Stimulated activated CD4-positive, alpha-beta T cell treated with anti-CD3 and anti-CD28 coated beads, Interleukin-12 subunit alpha, Interleukin-12 subunit beta, amount 100 ng/mL, for 4 hours (primary cell): ENCODE measurements at places on chromosomes 12 and 14.

GRCh38 chr12:14057895-14058294 is 76.5 kb upstream of the GRIN2B start:
- DNase-seq, result no peak

GRCh38 chr14:31360919-31361662 is 59.3 kb downstream of the HEATR5A start:
- DNase-seq, result no peak

- DNase-seq, result no peak
These were observed 408.5 kb downstream of the ZFP36L1 start for GRCh38 chr14:68384335-68384734.

DNA sequence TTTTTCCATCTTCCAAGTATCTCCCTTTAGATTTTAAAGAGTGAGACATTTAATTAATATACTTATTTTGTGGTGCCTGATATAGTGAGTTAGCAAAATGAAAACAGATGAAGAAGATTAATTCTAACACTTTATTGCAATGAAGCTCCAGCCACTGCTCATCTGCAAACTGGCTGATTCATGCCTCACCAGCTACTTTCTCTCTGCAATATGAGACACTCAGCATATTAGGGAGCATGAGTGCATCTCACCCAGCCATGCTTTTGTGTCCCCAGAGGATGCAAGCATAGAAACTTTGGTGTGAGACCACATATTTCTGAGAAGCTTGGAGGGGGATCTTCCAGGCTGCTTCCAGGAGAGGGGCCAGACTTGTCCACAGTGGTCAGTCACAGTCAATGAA is 148.6 kb downstream of the BMP4 start:
- no peak for DNase-seq

DNA sequence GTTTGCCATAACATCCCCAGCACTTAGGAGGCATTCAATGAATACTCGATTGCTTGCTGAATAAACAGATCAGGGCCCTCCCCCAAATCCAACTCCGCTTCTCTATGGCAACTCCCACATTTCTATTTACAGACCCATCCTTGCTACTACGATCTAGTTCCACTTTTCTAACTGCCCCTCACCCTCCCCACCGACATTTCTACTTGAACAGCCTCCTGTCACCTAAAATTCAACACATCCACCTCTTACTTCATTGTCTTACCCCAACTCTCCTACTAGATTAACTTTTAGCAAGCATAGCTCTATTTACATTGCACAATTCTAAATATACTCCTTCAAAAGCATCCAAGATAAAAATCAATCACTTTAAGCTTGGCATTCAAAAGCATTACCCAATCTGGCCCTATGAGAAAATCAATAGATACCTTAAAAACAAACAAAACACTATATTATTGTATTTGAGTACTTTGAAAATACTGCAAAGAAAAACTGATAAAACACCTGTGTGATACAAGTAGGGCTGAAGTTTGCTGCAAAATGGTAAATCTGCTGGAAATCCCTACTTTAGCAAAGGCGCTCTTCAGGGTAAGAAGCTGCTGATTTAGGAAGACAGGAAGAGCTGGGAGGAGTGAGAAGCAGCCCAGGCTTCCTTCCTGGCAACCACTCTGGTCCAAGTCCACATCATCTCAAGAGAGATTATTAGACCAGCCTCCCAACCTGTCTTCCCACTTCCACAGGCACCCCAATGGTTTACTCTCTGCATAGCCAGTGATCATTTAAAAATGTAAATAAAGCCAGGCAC is 96.4 kb downstream of the HECTD4 start:
- no peak for DNase-seq

DNA sequence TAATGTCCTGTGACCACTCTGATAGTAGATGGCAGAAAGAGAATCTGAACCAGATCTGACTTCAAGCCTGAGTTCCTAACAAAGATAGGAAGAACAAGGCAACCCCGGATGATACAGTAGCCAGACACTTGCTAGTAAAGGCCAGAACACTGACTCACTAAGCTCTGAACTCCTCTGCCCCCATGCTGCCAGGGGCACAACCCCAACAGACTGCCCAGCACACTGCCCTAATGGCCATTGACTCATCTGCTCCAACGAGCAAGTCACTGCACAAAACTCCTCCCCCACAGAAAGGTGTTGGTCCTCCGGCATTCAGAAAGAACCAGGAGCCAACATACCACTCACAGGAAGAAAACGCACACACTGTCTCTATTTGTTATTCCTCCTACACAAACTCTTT is 179.6 kb upstream of the NUDT4 start:
- DNase-seq, result no peak

- DNase-seq, result no peak
These were observed 264.2 kb downstream of the TMEM132C start for GRCh38 chr12:128531170-128531569.

DNA sequence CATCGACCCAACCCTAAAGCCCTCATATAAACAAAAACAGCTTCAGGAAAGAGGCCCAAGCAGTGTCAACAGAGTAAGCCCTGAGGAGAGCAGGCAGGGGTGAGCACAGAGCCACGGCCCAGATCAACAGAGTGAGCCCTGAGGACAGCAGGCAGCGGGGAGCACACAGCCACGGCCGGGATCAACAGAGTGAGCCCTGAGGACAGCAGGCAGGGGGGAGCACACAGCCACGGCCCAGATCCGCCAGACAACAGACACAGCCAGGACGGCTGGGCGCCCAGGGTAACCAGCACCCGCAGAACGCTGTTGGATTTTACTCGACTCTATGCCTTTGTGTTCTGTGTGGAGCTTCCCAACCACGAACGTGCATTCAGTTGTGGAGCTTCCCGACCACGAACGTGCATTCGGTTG is 15.0 kb downstream of the CCDC85C start:
- DNase-seq, result no peak

- no peak for DNase-seq
These were observed 42.1 kb upstream of the FZD10 start for GRCh38 chr12:130120012-130120805.

DNA sequence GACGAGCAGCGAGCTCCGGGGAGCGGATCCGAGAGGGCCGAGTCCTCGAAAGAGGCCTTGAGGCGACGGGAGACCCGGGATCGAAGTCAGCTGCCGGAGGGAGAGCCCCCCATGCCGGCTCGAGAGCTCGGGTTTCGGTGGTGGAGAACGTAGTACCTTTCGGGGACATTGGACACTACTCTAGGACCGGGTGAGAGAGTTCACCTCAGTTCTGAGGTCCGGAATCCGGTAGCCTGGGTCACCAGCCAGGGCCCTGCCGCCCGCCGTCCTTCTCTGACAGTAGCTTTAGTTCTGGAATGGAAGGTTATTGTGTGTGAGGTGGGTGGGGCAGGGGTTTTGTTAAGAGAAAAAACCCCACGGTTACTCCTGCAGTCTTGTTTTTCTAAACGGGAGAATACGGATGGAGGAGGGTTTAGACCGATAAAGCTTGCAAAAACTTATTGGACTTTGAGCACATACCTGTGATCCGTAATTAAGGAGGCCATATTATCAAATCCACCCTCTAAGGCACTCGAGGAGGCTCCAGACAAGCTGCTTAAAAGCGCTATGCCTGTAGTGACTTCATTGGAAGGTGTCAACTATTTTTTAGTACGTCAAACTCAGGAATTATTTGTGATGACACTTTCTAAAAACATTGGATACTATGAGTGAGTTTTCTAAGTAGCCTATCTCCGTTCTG is 765 bp downstream of the SCYL2 start:
- DNase-seq, result peak; percentile 8

DNA sequence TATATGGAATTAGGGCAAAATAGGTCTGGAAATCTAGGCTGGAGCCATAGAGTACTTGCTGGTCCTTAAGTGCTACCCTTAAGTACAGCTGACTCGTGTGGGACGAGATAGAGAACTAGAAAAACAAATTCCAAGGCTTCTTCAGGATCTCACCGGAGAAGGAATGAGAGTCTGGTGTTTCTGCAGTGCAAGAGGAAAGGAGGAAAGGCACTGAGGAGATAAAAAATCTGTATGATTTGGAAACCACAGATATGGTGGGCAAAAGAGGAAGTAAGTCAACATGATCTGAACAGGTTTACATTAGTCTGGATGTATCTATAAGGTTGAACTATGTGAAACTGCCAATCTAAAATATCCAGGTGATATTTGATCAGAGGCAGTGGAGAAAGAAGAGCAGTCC is 134.4 kb upstream of the SOX5 start:
- DNase-seq, result no peak

DNA sequence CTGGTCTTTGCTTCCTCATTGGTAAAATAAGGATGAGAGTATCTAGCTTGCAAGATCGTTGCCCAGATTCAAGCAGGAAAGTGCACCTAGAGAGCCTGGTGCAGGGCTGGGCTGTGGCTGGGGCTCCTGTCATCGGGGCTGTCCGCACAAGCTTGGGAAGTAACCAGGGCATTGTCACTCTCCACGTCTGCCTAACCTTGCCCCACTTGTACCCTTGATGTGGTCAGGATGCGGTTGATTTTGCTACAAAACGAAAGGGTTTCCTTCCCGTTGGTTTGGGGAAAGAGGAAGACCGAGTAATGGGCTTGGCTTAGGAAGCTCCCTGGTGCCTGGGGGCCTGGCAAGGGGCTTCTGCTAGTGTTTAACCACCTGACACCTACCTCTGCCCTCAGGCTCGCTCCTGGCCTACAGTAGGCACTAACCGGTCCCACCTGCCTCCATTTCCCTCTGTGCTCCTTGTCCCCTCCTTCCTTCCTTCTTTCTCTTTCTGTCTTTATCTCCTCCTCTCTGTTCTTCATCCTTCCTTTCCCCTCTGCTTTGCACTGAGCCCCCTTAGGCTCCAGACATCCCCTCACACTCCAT is 21.8 kb downstream of the MVK start:
- DNase-seq, result no peak

DNA sequence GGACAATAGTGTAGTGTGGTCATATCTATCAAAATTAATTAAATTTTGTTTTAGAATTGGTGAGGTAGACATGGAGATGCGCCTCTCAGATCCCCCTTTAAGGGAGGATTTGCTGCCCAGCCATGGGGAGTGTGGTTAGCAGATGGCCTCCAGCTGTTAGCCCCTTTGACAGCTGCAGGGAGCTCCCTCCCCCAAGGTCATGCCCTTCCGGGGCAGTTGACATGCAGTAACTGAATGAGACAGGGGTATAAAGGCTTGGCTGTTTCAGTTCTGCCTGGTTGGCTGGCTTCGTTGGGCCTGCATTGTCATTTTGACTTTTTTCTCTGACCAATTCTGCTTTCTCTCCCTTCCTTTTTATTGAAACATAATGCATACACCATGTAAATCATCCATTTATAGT is 291.5 kb upstream of the SRRM4 start:
- DNase-seq, result no peak

- no peak for DNase-seq
These were observed 41.7 kb upstream of the OR5AU1 start for GRCh38 chr14:21197418-21198205.

DNA sequence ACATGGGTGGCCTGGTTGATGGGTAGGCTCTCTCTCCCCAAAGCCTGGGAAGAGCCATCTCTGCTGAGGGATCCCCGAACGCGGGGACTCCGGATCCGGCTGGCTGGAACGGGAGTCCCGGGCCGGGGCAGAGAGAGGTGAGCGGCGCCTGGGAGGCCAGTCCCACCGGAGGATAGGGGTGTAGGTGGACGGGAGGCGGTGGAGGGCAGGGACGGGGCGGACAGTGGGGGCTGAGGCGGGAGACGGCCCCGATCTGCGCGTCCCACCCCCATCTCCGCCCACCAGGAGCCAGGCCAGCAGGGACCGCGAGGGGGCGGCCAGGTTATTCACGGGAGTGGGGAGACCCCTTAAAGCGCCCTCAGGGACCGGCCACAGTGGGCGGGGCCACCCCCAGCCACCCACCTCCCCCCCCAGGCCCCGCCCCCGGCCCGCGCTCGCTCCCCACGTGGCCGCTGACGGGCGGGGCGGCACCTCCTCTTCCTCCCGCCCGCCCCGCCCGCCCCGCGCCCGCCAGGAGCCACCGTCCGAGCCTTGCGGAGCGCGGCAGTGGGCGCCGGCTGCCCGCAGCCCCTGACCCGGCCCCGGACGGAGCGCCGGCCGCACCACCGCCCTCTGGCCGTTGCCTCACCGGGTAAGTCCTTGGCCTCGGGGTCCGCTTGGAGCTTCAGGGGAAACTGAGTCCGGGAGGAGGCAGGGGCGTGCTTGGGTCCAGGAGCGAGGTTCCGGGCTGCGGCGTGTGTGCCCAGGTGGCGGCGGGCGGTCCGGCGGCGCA is at the start of gene INF2:
INF2 (plus strand) TSS at position 510 of the 772 bp plus-strand sequence. CDS start 11,748 bp downstream, outside the sequence.
- peak; percentile 61 for DNase-seq

- no peak for DNase-seq
These were observed 18.4 kb downstream of the NR2C1 start for GRCh38 chr12:95055057-95055456.

DNA sequence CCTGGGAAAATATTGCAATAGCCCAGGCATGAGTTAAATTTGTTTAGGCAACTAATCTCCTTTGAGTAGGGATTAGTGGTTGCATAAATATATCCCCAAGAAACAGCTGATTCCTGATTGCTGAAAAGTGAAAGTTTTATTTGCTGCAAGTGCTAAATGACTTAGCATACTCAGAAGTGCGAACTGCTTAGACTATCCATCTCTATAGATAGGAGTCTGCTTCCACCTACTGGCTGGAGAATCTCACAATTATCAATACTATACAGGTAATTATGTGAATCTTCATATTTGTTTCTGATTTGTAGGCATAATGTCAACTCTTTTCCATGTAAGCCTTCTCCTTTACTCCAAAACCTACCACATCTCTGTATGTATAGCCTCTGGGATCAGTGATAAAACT is 12.0 kb upstream of the SLCO1B3 start:
- DNase-seq, result no peak

DNA sequence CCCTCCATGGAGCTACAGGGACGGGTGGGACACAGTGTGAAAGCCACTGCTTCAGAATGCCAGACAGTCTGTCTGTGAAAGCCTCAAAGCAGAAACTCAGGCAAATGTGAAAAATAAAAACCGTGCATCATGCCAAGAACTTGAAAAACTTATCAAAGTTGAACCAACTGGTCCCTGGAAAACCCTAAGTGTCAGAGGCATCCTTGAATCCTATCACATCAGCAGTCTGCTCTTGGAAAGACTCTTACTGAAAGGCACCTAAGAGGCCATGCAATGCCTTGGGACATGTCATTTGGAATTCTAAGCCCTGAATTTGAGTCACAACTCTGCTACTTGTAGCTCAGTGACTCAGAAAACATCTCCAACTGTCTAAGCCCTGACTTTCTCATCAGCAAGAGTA is 62.4 kb upstream of the GRIN2B start:
- DNase-seq, result no peak

DNA sequence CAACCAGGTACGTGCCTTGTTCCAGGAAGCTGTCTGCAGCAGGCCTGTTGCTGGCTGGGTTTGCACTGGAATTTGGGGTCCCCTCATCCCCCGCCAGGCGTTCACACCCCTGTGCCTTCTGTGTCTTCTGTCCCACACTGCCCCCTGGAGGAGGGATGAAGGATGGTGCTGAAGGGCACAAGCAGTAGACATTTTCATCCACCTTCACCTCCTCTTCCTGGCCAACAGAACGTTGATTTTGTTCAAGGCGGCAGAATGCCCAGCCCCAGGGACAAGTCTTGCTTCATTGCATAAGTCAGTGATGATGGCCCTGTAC is 122.1 kb downstream of the CALM1 start:
- DNase-seq, result peak; percentile 48

GRCh38 chr14:34078117-34078743 is 127.4 kb upstream of the EGLN3 start:
- DNase-seq, result no peak
